ENCODE measurements at places on chromosomes 1 and 21. TPM values are rescaled to one million over a fixed set of nuclear protein-coding genes. Genes with fewer than 3 reads are reported as not detected.

Gene ALPL
- polyA plus RNA-seq = 2.2 TPM

DNA sequence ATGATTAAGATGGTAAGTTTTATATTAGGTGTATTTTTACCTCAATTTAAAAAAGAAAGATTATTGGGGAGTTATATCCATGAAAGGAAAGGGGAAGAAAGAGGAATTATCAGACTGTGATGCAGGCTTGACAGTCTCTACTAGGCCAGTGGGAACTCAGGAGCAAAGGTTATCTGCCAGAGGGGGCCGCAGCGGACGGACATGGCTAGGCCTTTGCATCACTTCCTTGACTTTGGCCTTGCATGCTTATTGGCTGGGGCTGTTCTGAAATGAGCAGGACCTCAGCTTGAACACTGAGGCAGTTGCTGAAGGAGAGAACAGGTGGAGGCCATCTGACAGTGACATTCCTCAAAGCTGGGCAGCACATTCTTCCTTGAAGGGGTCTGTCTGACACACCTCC is 150.9 kb downstream of the CYYR1 start:
- no peak for DNase-seq

GRCh38 chr1:24203404-24203803 is 16.3 kb upstream of the IFNLR1 start:
- no peak for DNase-seq

DNA sequence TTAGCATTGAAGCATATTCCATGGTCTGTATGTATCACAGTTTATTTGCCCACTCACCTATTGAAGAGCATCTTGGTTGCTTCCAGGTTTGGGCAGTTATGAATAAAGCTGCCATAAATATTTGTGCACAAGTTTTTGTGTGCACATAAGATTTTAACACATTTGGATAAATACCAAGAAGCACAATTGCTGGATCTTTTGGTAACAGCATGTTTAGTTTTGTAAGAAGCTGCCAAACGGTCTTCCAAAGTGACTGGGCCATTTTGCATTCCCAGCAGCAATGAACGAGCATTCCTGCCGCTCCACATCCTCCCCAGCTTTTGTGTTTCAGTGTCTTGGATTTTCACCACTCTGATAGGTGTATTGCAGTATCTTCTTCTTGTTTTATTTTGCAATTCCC is 62.7 kb downstream of the PDE9A start:
- no peak for DNase-seq

- no peak for DNase-seq
These were observed 1423.9 kb upstream of the PRMT6 start for GRCh38 chr1:105632342-105633196.

Gene LRRC53
- polyA plus RNA-seq = not detected

Gene C1QC
- polyA plus RNA-seq = 23.8 TPM

Gene EXOSC10
- polyA plus RNA-seq = 121 TPM

Gene DARS2
- polyA plus RNA-seq = 14.6 TPM

DNA sequence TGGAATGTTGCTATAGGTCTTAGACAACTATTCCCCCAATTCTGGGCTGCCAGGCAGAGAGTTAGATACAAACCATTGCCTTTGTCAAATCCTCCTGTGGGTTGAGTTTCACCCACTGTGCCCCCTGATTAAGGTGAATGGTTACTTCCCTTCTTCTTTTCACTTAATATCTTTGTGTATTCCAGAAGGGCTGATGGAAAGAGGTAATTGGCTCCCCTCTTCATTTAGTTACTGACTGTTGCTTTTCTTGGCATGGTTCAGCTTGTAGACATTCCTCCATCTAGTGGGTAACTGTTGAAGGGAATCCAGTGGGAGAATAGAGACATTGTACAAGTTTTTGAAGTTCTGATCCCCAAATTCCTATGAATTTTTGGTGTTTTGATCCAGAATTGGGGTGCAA is 43.8 kb upstream of the MACF1 start:
- no peak for DNase-seq

DNA sequence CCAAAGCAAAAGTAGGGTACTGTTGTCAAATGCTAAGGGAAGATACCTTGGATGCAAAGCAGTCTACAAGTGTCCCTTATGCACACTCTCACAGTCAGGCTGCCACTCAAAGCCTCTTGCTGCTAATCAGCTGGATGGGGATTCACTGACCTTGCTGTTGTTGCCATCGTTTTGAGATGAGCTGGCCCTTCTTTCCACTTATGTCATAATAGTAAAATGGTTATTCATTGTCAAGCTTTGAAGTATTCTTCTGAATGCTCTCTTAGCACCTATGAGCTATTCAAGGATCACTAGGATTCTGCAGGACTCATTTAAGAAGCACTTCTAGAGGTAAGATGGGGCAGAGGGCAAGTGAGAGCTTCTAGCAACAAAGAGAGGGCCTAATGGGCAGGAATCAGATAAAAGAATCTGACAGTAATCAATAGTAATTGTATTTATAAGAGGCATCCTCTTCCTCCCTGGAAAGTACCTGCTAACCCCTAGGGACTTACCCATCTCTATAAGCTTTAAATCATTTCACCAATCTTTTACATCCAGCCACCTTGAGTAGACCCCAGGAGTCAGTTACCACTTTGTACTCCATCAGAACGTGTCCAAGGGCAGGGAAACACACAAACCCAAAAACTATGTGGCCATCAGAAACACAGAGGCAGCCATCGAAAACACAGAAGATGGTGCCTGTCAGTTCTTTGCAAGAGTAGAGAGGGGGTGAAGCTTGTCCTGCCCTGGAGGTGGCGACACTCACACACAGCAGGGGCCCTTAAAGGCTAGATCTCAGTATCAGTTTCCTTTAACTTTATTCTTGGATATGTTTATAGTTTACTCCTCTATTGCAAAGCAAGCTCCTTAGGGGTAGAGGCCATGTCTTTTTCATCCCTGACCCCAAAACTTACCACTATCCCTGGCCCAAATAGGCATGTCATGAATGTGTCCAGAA is 103.7 kb upstream of the NFIA start:
- no peak for DNase-seq

DNA sequence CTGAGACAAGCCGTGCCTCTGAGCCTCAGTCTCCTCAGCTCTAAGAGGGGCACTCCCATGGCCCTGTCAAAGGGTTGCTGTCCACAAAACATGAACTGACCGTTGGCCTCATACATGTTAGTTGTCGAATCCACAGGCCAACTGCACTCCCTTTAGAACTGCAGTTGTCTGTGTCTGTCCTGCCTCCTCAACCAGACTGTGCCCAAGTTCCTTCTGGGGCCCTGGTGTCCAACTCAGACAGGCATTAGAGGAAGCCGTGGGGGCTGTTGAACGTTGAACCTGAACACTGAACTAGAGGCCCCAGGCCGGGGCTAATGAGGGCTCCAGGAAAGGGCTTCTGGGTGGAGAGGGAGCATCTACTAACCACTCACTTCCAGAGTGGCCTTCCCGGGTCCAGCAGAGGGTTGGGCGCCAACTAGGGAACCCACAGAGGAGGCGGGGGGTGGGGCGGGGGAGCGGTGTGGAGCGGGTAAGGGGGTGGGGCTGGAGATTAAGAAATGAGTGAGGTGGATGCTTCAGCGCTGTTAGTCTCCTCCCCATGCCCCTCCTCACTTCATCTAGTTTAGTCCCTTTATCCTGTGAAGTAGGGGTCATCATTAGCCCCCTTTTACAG is at the start of gene RAB42:
TSS of gene RAB42 (plus strand) at position 558 of the 613 bp plus-strand sequence. CDS start 247 bp downstream, outside the sequence.
- peak; percentile 55 for DNase-seq

- DNase-seq = no peak
These were observed 16.7 kb downstream of the POU3F1 start for GRCh38 chr1:38029685-38030511.

DNA sequence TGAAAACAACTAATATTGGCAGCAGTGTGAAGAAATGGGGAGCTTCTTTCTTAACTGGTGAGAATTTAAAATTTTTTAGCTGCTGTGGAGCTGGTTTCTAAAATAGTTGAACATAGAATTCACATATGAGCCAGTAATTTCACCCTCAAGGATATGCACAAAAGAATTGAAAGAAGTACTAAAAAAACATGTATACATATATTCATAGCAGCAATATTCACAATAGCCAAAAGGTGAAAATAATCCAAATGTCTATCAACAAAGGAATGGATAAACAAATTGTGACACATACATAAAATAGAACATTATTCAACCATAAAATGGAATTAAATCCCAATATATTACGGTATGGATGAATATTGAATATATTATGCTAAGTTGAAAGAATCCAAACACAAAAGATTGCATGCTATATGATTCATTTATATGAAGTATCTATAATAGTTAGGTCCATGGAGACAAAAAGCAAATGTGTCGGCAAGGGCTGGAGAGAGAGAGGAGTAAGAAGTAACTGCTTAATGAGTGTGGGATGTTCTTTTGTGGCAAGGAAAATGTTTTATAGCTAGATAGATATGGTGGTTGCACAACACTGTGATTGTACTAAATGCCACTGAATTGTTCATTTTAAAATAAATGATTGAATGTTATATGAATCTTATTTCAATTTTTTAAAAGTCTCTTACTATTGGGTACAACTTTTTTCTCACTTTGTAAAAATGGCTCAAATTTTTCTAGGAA is 14.8 kb upstream of the COL11A1 start:
- DNase-seq = no peak

DNA sequence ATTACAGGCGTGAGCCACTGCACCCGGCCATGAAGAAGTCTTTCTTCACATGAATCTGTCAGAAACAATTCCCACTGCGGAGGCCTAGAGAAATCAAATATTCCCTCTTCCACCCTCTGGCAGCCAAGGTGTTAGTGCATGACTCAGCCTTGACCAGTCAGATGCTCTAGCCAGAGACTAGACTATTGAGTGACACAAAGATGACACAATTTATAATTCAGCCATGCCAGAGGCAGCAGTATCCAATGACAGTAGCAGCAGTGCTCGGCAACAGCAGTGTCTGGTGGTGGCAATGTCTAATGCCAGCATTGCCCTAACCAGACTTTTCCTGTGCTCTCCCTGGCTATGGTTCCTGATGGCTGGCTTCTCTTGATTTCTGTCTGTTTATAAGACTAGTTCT is 8.7 kb downstream of the CTXND2 start:
- no peak for DNase-seq

- no peak for DNase-seq
These were observed 193.0 kb downstream of the GPR52 start for GRCh38 chr1:174640783-174641182.

GRCh38 chr1:28199328-28200233 is 23.1 kb upstream of the PTAFR start:
- no peak for DNase-seq

GRCh38 chr1:231690059-231690458 is 63.5 kb downstream of the DISC1 start:
- DNase-seq = no peak

- no peak for DNase-seq
These were observed 12.0 kb downstream of the AKT3 start for GRCh38 chr1:243837907-243838535.

GRCh38 chr1:25137521-25138395 is 94.5 kb downstream of the SYF2 start:
- no peak for DNase-seq

GRCh38 chr1:227372726-227373130 is 54.4 kb upstream of the CDC42BPA start:
- DNase-seq = no peak

Gene CATSPERE
- 1.8 TPM for polyA plus RNA-seq

Gene ZBTB17
- 38.2 TPM for polyA plus RNA-seq

- DNase-seq = no peak
These were observed 55.6 kb downstream of the FBXO42 start for GRCh38 chr1:16296643-16297042.

All from right lung (tissue), 10 donors.